ENCODE measurements at places on chromosomes 2 and 18.

GRCh38 chr2:160388464-160389263 lies 104.9 kb downstream of the RBMS1 start:
- peak; percentile 19 for DNase-seq

- no peak for DNase-seq
Measured at GRCh38 chr2:234420408-234420807, 76.5 kb downstream of the ARL4C start.

GRCh38 chr2:144201126-144201525 lies 318.8 kb downstream of the ZEB2 start:
- DNase-seq: no peak

- DNase-seq: no peak
Measured at GRCh38 chr18:9890196-9890595, 4.4 kb downstream of the TXNDC2 start.

GRCh38 chr18:77013811-77014521 lies 118.6 kb downstream of the MBP start:
- no peak for DNase-seq

DNA sequence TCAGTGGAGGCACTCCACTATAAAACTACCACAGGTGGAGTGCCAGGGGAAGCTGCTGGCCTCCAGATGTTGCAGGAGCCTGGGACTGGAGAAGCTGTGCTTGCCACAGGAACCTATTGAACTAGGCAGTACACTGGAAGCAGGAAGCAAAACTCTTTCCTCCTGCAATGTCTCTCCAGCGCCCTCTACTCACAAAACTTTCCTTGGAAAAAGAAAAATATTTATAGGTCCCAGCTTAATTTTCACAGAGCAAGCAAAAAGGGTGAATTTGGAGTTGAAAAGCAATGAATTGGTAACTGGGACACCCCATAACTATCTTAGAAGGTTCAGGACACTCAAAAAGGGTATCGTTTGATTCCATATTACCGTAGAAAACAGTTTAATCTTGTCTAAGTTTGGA lies 33.2 kb upstream of the REEP1 start:
- no peak for DNase-seq

- no peak for DNase-seq
Measured at GRCh38 chr18:33761363-33761762, 183.3 kb downstream of the ASXL3 start.

DNA sequence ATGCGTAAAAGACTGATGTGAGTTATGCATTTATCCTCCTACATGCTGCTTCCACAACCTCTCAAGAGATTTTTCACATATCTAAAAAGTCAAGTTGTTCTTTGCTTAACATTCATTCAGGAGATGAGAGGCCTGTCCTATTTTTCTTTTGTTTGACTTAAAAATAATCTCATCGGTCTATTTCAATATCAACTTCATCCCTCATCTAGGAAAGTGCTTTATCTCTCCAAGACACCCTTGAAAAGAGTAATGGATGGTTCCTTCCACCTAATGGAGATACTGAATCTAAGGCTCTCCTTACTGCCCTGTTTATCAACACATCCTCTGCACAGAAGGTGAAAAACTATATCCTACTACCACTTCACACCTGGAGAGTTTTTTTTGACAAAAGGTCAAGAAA lies 2.4 kb downstream of the NFE2L2 start:
- no peak for DNase-seq

- DNase-seq: no peak
Measured at GRCh38 chr2:128362889-128363228, 44.2 kb upstream of the HS6ST1 start.

DNA sequence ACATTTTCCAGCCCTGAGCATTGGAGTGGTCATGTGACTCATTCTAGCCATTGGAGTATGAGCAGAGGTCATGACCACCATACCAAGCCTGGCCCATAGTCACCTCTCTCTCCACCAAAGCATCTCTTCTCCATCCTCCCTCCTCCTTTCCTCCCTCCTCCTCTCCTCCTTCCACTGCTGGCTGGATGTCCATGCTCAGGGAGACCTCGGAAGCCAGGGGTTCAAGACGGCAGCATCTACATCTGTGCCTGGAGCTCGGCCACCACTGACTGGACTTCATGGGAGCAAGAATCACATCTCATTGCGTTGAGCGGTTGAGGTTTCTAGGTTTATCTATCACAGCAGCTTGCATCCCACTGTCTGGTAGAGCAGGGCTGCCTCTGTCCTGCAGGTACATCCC lies 252.4 kb downstream of the NDUFA10 start:
- no peak for DNase-seq

- no peak for DNase-seq
Measured at GRCh38 chr18:48319801-48320638, 89.2 kb downstream of the ZBTB7C start.

GRCh38 chr2:233976690-233977294 lies 59.6 kb downstream of the TRPM8 start:
- DNase-seq: no peak

DNA sequence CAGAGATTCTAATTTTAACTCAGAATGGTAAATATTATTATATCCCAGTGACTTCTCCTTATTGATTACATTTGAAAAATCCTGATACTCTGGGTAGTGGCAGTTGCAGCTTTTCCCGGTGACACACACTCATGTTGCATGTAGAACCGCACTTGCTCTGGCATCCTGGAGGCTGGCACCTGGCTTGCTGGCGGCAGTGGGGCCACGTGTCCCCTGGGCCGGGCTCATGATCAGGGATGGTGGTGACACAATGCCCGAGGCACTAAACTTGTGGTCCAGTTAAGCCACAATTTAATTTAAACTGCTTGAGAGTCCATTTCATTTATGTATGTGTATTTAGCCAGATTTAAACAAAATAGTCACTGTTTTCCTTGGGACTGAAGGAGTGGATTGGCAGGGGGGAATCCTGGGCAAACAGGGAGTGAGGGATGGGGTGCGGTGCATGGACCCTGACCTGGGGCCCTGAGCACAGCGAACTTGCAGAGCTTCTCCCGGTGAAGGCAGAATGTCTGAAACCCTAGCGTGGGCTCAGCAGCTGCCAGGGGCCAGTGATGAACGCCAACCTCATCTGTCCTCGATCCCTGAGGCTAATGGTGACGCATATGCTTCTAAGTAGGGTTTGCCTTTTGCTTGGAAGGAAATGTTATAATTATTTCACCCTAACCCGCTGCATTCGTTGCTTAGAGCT lies 50.0 kb downstream of the KCNG2 start:
- no peak for DNase-seq

DNA sequence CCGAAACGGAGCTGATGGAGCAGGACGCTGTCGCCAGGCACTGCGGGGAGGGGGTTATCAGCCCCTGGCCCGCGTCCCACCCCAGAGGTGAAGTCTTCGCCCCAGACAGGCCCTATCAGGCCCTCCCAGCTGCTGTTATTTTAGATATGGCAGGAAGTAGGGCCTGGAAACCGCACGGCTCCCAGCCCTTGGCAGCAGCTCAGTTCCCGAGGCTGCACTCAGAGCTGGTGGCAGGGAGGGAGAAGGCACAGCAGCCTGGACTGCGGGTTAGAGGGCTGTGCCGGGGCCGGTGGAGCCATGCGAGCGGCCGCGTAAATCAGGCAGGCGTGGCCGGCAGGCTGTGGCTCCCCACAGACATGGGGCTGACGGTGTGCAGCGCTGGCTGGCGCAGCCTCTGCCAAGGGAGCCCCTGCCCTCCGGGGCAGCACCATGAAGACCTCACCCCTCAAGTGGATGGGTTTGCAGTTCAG lies 111.4 kb downstream of the NFATC1 start:
- no peak for DNase-seq

DNA sequence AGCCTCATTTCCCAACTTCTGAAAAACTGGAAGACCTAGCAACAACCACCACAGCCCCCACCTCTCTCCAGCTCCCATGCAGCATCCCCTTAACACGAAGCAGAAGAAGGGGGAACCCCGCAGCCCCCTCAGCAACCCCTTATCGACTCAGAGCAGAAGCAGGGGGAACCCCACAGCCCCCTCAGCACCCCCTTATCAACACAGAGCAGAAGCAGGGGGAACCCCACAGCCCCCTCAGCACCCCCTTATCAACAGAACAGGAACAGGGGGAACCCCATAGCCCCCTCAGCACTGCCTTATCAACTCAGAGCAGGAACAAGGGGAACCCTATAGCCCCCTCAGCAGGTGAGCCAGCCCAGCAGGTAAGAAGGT lies 6.7 kb downstream of the SLC66A2 start:
- no peak for DNase-seq

- DNase-seq: no peak
Measured at GRCh38 chr18:63505566-63506335, 29.0 kb downstream of the SERPINB5 start.

- no peak for DNase-seq
Measured at GRCh38 chr2:28636491-28636890, 115.1 kb upstream of the PPP1CB start.

GRCh38 chr2:51624995-51625394 lies 593.1 kb upstream of the NRXN1 start:
- no peak for DNase-seq

DNA sequence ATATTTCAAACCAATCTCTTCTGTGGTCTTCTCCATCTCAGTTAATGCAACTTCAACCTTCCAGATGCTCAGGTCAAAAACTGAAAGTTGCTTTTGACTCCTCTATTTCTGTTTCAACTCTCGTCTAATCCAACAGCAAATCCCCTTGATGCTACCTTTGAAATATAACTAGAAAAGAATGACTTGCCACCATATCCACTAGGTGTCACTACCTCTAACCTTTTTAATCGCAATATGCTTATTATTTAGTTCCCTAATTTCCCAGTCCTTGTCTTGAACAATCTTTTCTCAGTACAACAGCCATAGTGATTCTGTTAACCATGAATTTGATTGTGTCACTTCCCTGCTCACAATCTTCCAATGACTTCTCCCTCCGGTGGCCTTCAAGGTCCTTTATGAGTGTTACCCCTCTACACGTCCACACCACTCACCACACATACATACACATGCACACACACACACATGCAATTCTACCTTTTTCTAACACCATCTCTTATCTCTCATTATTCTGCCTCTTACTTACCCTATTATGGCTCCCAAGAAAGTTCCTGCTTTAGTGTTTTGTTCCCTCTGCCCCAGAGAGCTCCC lies 245.5 kb upstream of the KCNJ3 start:
- DNase-seq: no peak

DNA sequence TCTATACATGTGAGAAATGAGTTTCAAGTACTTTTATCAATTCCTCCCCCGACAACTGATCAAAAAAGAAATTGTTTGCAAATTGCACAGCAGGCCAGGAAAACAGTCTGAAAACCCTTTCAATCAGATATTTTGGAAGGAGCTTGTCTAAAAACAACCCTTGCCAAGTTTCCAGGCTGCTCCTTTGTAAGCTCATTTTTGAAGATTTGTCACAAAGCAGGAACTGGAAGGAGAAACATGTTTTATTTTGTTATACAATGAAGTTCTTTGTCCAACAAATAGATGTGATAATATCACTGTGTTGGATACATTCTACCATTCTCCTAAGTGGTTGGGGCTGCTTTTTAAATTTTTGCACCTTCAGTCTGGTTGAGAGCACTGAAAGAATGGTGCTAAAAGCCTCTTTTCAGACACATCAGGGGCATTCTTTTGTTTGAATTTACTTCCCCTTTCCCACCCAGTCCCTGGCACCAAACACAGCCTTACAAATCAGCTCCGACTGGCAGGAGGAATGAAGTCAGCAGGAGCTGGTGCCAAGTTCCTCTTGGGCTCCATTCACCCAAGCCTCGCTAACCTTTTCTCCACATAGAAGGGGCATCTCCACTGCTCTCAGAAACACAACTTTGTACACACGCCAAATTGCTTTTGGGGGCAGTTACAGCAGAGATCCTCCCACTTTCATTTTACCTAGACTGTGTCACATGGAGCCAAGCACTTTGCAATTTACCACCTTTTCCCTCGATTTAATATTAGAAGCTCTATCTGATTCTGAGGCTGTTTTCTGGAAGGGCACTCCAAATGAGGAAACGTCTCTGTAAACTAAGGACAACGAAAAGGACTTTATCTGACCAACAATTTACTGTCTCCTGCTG lies 88.0 kb downstream of the C1D start:
- DNase-seq: no peak

- DNase-seq: no peak
Measured at GRCh38 chr2:11013196-11013595, 101.5 kb downstream of the KCNF1 start.

DNA sequence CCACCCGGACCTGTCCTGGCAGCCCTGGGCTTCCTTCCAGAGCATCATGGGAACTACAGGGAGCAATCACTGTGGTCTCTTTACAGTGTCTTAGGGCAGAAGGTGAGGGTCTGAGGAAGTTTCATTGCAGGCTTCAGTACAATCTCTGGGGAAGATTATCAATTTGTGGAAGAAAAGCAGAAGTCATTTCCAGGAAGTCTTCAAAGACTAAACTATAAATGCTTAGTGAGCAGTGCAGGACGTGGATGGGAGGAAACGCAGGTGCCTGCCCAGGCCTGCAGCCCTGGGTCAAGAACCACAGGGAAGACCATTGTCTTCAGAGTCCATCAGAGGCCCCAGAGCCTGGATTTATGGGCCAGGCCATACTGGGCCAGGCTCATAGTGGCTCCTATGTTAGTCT lies 54.3 kb downstream of the INO80C start:
- no peak for DNase-seq

GRCh38 chr18:72878143-72878542 lies 10.4 kb upstream of the NETO1 start:
- DNase-seq: no peak

Data from activated gamma-delta T cell treated with anti-CD3 and anti-CD28 coated beads, Interleukin-2, amount 50 U/mL, for 16 hours (primary cell).